Esophagus squamous epithelium (tissue), 5 donors: ENCODE measurements at places on chromosomes 16 and 17.

GRCh38 chr17:78117027-78117981, 11.3 kb downstream of the TMC6 start:
- no peak for DNase-seq

DNA sequence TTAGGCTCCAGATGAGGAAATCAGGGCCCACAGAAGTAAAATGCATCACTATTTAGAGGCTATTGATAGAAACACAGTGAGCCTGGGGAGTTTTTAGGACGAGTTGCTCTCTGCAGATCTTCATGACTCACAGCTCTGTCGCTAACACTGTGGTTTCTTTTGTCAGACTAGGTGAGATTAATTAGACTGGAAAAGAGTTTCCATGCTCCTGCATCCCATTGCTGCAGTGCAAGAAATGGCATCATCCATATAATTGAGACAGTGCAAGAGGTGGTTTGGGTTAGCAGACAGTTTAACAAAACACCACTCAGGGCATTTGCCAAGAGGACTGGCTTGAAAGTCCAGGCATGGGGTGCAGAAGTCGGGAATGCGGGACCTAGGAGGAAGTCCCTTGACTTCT, 198.8 kb upstream of the CACNG5 start:
- no peak for DNase-seq

- no peak for DNase-seq
These were observed 59.8 kb upstream of the FBXO47 start for GRCh38 chr17:39026980-39027451.

GRCh38 chr17:44960691-44961090, 7.4 kb downstream of the C1QL1 start:
- no peak for DNase-seq

GRCh38 chr16:72612256-72612655, 435.7 kb downstream of the ZFHX3 start:
- DNase-seq, result no peak

DNA sequence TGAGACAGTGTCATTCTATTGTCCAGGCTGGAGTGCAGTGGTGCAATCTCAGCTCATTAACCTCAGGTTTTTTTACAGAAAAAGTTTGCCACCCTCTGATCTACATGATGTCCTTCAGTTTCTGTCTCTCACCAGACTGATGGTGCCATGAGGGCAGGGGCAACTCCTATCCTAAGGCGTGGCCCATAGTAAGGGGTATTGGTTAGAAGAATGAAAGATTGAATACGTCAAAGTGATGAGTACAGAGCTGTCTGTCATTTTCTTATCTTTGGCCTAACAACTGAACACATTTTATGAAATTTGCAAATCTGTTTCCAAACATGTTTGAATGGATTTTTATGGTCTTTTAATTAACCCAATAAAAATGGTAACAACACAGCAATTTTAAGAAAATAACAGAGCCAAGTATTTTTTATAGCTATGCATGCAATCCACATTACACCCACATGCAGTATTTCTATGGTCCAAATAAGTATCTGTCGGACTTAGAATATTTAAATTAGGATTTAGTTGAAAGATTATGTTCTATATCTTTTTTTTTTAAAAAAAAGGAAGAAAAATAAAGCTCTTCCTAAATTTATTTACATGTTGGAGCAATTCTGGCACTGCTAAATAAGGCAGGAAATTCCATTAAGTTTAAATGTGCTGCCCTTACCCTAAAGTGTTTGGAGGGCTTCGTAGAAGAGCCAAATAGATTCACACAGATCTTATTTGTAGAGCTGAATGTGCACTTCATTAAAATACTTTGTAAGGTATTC, 192.8 kb downstream of the WWOX start:
- DNase-seq, result no peak

- DNase-seq, result no peak
These were observed 1.9 kb downstream of the SPATA20 start for GRCh38 chr17:50548831-50549230.

DNA sequence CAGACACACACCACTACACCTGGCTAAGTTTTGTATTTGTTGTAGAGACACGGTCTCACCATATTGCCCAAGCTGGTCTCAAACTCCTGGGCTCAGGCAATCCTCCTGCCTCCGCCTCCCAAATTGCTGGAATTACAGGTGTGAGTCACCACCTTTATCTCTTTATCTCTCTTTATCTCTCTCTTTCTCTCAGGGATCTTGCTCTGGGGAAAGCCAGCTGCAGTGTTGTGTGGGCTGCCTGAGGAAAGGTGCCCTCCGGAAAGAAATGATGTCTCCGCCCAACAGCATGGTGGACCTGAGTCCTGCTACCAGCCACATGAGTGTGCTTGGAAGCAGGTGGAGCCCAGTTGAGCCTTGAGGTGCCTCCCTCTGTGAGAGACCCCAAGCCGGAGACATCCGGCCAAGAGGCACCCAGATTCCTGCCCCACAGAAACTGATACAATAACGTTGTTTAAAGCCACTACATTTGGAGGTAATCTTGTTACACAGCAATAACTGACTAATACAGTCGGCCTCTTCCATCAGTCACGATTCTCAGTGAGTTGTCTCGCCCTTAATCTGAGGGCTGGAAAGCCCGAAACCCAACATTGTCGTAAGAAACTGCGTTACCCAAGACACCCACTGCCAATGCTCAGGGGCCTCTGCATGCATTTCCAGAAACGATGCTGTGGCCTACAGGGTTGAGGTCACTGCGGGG, 68.0 kb upstream of the RPH3AL start:
- no peak for DNase-seq

DNA sequence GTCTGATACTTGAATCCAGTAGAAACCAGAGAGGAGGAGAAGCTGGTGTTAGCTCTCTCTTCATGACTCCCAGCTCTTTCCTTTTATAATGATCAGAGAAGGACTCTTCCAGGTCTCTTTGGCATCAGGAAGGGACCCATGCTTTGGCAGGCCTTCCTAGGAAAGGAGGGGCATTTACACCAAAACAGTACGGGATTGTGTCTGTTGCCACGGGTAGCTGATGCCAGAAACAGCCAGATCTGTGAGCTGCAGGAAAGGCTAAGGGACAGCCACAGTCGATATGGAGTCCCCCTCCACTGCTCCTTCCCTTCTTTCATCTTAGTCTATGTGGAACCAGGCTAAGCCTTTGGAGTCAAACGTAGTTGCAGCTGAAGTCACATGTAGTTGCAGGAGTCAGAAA, 9.3 kb downstream of the CEP295NL start:
- DNase-seq, result no peak

GRCh38 chr16:30051518-30051917, 14.0 kb upstream of the ALDOA start:
- DNase-seq, result no peak

- DNase-seq, result no peak
These were observed 27.8 kb downstream of the BAHCC1 start for GRCh38 chr17:81422776-81423697.

DNA sequence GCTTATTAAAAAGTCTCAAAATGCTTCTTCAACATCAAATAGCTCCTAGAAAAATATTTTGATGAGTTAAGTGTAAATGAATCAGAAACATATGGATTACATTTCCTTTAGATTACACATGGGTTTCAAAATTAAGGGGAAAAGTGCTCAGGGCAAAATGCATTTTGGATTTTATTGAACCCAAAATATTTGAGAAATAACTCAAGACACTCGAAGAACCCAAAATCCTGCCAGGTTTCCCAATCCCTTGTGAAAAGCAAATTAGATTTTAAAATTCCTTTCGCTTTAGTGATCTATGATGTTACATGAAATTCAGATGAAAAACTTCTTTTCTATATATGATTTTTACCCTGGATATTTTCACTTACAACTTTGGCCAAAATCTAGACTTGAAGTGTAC, 847.4 kb upstream of the SOX9 start:
- DNase-seq, result no peak

- no peak for DNase-seq
These were observed 4.3 kb downstream of the TBCD start for GRCh38 chr17:82756166-82756565.

DNA sequence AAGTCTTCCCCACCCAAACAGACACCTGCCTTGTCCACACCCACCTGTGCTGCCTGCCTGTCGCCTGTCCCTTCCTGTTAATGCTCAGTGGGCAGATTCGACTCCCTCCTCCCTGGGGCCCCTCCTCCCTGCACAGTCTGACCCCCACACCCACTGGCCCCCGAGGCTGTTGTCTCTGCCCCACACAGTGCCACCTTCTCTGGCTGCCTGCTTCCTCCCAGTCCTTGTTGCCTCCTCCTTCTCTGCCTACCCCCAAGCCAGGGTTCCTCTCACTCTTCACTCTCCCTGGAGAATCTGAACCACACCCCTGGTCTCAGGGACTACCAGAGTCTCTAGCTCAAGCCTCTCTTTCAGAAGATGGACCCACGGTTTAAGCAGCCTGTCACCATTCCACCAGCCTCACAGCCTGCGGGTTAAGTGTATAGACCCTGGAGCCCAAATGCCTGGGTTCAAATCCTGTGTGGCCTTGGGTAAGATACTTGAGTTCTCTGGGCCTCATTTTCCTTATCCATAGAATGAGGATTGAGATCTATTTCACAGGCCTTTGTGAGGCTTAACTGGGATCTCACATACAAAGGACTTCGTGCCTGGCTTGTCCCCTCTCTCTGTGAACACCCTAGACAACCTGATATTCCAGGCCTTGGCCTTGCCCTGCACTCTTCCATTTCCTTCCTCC, 3.8 kb upstream of the ARHGAP23 start:
- no peak for DNase-seq

- DNase-seq, result no peak
These were observed 46.7 kb downstream of the PIPOX start for GRCh38 chr17:29089601-29090044.

DNA sequence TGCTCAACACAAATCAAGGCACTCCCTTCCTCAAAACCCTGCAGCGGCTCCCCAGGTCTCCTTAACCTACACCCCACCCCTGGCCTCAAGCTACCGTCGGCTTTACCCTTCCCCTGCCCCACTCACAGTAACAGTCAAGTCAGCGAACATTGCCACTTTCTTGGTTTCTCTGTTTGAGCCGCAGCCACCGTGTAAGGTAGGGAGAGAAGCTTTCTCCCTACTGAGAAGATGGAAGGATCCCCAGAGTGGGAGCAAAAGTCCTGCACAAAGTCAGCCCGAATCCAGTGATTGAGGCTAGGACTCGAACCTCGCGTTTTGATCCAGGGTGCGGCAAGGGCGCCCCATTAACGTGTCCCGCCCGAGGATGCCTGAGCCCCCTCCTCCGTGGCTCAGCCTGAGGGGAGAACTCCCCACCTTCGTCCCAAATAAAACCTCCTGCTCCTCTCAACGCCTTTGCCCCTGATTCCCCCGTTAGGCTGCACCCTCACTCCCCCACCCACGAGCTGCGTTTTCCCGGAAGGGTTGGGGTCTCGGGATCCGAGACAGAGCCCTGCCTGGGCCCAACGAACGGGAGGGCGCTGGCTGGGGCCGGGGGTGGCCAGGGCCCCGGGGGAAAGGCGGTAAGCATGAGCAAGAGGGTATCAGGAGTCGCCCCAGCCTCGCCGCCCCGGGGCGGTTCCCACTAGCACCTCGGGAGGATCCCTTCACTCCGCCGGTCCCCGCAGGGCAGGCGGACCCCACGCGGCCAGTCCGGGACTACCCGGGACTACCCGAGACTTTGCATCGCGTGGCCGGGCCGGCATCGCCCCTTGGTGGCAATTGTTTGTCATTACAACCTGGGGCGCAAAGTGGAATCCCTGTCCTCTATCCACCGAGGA, 9.9 kb upstream of the NAGS start:
- DNase-seq, result no peak

DNA sequence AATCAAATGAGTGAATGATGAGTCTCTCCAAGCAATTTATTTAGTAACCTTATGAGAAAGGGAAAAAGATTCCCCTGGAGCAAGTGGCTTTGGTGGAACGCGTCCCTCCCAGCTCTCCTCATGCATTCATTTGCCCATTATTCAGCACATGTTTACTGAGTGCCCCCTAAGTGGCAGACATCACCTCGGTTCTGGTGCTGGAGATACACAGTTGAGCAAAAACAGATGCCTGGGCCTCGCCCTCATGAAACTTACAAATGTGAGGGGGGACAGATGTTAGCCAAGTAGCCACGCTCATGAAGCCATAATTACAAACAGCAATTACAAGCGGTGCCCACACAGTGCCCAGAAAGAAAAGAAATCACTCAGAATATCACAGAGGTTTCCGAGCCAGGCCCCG, 45.1 kb upstream of the CIBAR2 start:
- DNase-seq, result no peak

DNA sequence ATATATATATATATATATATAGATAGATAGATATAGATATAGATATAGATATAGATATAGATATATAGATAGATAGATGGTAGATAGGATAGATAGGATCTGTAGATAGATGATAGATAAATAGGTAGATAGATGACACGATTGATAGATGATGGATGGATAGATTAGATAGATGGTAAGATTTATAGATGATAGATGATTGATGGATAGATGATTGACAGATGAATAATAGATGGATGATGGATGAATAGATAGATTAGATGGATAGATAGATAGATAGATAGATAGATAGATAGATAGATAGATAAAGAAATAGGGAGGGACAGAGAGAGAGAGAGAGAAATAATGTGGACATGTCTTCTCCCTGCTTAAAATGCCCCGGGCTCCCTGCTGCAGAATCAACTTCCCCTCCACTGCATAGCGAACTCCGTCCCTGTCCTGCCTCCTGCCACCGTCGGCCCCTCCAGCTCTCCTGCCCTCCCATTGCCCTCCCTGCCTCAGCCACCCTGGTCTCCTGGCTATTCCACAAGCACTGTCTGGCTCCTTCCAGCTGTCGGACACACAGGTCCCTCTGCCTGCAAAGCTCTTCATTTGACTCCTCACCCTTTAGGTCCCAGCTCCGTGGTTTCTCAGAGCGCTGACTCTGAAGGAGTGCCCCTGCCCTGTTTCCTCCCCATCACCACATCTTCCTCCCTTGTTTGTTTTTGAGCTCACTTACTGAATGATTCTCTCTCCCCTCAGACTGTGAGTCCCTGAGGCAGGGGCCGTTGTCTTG, 254.0 kb downstream of the KATNIP start:
- no peak for DNase-seq

DNA sequence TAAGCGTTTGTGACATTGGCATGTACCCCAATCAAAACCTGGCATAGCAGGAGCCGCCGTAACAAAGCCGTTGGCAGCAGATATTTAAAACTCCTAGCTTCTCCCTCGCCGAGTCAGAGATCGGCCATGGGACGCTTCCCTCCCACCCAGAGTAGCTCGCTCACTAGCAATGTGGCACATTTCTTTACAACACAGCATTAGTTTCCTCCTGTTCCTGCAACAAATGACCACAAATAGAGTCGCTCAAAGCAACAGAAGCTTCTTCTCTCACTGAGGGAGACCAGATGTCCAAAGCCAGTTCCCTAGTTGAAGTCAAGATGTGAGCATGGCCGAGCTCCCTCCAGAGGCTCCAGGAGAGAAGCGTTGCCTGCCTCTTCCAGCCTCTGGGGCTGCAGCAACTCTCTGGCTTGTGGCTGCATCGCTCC, 106.7 kb downstream of the RBFOX3 start:
- no peak for DNase-seq

- DNase-seq, result no peak
These were observed 213.4 kb downstream of the SLC39A11 start for GRCh38 chr17:72878975-72879660.

DNA sequence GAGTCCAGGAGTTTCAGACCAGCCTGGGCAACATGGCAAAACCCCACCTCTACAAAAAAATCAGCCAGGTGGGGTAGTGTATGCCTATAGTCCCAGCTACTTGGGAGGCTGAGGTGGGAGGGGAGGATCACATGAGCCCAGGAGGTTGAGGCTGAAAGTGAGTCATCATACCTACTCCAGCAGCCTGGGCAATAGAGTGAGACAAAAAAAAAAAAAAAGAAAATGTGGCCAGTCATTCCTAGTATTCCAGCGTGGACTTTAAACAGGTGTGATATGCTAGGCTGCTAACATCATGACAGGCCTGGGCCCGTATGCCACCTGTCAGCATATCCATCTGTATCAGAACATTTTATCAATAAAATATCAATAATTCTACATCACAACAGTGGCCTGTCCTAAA, 143.3 kb downstream of the AATF start:
- DNase-seq, result no peak
